ENCODE measurements at places on chromosomes 6 and 20. TPM values are rescaled to one million over a fixed set of nuclear protein-coding genes. Genes with fewer than 3 reads are reported as not detected.
A peak's percentile ranks its signal among the peaks of the same experiment; 100 is the strongest.

TRAPPC3L gene
- not detected for polyA plus RNA-seq

DNA sequence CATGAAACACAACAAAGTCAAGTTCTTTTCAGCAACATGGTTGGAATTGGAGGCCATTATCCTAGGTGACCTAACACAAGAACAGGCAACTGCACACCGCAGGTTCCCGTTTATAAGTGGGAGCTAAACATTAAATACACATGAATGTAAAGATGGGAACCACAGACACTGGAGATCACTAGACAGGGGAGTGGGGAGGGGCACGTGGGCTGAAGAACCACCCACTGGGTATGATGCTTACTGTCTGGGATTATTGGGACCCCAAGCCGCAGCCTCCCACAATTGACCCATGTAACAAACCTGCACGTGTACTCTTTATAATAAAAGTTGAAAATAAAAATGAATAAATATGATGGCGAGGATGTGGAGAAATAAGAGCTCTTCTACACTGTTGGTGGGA lies 8.6 kb upstream of the RAET1G start:
- no peak for DNase-seq

DNA sequence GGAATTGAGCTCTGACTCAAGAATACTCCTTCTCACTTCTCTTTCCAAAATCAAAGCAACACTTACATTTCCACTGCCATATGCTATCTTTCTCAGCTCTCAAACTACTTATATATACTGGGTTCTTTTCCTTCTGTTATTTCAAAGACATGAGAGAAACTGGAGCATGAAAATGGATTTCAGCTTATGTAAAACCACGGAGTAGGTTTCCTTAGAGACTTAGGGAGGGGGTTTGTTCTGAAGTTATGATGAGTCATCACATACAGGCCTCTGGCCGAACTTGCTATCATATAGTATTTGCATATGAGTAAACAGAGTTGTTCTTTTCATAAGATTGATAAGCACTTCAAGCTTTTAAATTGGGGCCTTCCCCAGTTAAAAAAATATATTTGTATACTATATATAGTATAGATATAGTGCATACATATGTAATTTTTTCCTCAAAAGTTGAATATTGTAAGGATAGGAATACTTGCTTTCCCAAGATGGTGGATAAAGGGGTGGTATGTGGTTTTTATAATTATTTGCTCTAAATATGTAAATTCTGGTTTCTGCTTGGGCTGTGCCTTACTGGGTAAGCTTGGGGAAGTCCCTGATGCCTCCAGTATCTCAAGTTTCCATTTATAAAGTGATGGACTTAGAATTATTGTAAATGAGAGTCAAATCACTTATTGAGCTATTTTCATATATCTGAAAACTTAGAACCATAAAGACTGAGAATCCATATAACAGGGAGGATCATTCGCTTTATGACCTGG lies 273.9 kb downstream of the RFPL4B start:
- no peak for DNase-seq

GRCh38 chr20:58374906-58375758 lies 13.9 kb upstream of the VAPB start:
- DNase-seq = no peak

GRCh38 chr6:111995404-111995803 lies 58.5 kb upstream of the CCN6 start:
- DNase-seq = no peak

- no peak for DNase-seq
Observed at GRCh38 chr6:147126618-147127022, 77.6 kb upstream of the STXBP5 start.

- no peak for DNase-seq
Observed at GRCh38 chr20:9740486-9740885, 98.4 kb downstream of the PAK5 start.

- no peak for DNase-seq
Observed at GRCh38 chr6:3893487-3893886, 44.3 kb downstream of the FAM50B start.

GRCh38 chr6:15595461-15596173 lies 67.2 kb downstream of the DTNBP1 start:
- DNase-seq = no peak

DNA sequence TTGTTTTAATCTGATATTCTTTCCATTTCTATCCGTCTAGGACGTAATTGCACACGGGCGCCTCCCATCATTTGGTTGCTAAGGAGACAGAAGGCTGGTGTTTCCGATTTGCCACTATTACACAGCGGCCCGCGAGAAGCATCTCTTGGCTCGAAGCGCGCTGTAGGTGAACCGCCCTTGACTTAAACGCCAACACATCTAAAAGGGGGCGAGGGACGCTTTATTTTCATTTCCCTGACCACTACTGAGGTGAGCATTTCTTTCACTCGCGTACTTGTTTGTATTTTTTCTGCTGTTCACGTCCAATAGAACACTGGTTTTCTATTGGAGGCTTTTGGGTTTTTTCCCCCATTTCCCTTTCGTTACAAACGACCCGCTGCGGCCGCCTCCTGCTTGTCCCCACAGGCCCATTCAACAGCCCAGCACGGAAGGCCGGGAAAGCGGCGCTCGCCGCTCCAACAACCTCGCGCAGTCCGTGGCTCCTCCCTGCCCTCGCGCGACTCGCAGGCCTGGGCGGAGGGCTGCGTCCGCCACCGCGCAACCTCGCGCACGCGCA lies 505 bp upstream of the WRNIP1 start:
- peak; percentile 74 for DNase-seq

GRCh38 chr20:57517904-57518303 lies 7.0 kb downstream of the CTCFL start:
- no peak for DNase-seq

HLA-DQA1 gene
- 28.4 TPM for polyA plus RNA-seq

- DNase-seq = no peak
Observed at GRCh38 chr20:63427724-63428330, 44.6 kb downstream of the KCNQ2 start.

TGM3 gene
- polyA plus RNA-seq = not detected

DNA sequence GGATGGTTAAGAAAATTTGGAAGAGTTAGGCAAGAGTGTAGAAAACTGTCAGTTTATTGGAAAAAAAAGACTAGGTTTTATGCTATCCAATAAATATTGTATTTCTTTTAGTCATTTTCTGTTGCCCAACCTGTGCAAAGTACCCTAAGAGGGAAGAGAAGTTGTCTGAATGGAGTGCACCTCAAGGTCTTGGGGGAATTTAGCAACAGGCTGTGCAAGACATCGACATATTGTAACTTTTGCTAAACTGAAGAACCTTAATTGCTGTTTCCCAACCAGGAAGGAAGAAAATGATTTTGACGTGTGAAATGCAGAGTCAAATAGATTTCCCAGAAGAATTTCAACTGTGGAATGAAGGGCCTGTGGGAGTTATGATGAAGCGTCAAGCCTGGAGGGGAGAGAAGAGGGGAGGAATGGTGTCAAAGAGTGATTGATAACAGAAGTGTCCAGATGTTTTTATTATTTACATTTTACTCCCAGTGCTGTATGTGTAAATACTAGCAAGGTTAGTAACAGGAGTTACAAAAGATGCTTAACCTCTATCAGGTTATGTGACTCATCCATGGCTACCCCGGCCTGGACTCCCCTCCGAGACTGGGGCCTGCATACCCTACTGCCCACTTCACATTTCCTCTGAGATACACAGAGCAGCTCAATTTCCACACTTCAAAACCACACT lies 246.8 kb downstream of the MYLK4 start:
- no peak for DNase-seq

- DNase-seq = no peak
Observed at GRCh38 chr20:52948491-52948890, 23.7 kb upstream of the TSHZ2 start.

DNA sequence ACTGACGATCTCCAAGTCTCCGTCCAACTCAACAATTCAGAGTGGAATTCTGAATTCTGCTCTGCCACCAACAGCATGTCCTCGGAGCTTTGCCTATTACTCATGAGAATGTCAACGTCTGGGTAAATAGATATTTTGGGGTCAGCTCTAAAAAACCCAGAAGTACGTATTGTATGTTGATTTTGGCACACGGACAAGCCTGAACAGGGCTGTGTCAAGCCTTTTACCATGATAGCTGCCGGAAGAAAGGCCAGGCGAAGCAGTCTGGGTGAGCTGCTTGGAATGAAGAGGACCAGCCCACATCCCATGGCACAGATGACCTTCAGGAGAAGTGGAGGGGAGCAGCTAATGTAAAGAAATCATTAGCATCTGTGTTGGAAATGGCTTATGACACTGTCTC lies 88.0 kb upstream of the JAG1 start:
- DNase-seq = no peak

GRCh38 chr20:4902788-4903187 lies 98.5 kb downstream of the SLC23A2 start:
- no peak for DNase-seq

DNA sequence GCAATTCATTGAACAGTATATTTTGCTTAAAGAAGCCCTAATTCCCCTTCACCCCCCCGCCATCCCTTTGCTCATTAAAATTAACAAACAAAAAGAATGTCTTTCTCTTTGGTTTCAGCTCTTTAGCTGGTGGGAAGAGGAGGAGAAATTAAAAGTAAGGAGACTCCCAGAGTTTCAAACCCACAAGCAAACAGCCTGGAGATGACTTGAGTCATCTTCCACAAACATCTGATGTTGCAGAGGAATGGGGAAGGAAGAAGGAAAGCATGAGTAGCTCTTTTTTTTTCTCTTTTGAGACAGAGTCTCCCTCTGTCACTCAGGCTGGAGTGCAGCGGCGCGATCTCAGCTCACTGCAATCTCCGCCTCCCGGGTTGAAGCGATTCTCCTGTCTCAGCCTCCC lies 189.6 kb downstream of the ADAT2 start:
- no peak for DNase-seq

RPRD1B gene
- polyA plus RNA-seq = 4.4 TPM

DNA sequence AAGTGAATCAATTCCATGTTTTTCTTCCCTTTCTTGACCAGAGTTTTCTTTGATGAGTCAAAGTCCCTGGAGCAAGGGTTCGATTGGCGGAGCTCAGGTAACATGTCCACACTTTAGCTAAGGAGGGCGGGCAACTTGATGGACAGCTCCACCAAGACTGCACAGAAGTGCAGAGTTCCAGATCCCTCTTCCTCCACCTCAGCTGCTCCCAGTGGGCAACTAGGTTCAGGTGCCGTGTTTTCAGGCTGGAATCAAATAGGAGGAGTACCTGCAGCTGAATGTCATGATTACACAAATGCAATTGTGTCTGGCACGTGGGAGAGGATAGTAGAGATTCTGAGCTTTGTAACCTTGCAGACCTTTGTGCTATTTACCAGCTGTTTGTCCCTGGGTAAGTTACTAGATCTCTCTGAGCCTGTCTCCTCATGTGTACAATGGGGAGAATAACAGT lies 1.9 kb upstream of the ELMO2 start:
- no peak for DNase-seq

- no peak for DNase-seq
Observed at GRCh38 chr6:90440586-90441283, 144.1 kb upstream of the BACH2 start.

DNA sequence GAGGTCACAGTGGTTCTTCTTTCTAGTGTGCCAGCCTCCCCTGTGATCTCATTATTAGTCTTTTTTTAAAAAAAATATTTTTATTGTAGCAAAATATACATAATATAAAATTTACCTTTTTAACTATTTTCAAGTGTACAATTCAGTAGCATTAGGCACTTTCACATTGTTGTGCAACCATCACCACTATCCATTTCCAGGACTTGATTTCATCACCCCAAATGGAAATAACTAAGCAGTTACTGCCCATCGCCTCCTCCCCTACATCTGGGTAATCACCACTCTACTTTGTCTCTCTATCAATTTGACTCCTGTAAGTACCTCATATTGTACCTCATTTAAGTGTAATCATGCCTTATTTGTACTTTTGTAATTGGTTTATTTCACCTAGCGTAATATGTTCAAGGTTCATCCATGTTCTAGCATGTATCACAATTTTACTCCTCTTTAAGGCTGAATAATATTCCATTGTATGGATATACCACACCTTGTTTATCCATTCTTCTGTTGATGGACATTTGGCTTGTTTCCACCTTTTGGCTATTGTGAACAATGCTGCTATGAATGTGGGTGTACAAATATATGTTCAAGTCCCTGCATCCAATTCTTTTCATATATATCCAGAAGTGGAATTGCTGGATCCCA lies 68.6 kb upstream of the FYN start:
- DNase-seq = no peak

DNA sequence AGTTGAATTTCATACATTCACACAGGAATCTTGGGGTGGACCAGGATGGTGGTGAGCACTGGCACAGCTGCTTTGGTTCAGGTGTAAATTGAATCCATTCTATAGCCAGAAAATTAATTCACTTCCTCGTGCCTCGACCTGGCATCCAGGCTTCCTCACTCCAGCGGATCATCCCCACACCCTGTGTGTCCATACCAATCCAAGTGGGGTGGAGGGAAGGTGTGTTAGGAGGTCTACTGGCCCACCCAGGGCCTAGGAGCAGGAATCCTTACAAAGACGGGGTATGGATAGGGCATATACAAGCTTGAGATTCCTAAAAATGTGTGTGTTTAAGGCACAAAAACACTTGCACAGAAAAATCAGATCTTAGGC lies 81.8 kb upstream of the SLC24A3 start:
- DNase-seq = no peak

GRCh38 chr6:146827216-146827928 lies 228.6 kb downstream of the ADGB start:
- no peak for DNase-seq

C6orf58 gene
- not detected for polyA plus RNA-seq

OOEP gene
- polyA plus RNA-seq = 0.25 TPM

GJA10 gene
- not detected for polyA plus RNA-seq

DNA sequence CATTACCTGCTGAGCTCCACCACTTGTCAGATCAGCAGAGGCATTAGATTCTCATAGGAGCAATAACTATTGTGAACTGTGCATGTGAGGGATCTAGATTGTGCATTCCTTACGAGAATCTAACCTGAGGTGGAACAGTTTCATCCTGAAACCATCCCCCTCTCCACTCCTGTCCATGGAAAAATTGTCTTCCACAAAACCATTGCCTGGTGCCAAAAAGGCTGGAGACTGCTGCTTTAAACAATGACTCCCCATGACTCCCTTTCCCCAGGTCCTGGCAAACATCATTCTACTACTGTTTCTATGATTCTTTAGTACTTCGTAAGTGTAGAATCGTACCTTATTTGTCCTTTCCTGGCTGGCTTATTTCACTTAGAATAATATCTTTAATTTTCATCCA lies 9.7 kb upstream of the DYNLRB1 start:
- DNase-seq = no peak

KCNS1 gene
- polyA plus RNA-seq = 0.18 TPM

- DNase-seq = no peak
Observed at GRCh38 chr6:159176913-159177312, 7.7 kb downstream of the FNDC1 start.
